Thymus (tissue), 14 donors: ENCODE measurements at places on chromosomes 11 and 22.

DNA sequence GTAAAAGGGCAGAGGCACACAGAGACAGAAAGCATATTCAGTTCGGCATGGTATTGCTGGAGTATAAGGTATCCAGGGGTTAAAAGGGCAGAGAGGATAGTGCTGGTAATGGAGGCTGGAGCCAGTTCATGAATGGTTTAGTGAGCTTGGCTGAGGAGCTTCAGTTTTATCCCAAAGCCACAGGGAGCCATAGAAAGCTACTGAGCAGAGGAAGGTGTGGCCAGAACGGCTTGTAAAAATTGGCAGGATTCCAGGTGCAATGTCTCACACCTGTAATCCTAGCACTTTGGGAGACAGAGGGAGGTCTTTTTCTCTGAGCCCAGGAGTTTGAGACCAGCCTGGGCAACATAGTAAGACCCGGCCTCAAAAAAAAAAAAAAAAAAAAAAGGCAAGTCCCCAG is 186.1 kb downstream of the MYO18B start:
- no peak for DNase-seq

DNA sequence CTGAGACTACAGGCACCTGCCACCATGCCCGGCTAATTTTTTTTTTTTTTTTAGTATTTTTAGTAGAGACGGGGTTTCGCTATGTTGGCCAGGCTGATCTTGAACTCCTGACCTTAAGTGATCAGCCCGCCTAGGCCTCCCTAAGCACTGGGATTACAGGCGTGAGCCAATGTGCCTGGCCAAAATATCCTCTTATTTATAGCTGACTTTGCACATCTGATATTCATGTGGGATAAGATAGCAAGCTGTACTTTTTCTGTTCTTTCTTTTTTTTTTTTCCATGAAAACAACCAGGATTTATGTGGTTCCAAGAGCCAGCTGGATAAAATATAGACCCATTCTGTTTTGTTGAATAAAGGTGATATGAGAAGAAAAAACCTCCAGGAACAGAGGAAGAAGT is 12.1 kb upstream of the XBP1 start:
- DNase-seq = no peak

- DNase-seq = no peak
Measured at GRCh38 chr11:47899801-47900200, 51.7 kb upstream of the NUP160 start.

DNA sequence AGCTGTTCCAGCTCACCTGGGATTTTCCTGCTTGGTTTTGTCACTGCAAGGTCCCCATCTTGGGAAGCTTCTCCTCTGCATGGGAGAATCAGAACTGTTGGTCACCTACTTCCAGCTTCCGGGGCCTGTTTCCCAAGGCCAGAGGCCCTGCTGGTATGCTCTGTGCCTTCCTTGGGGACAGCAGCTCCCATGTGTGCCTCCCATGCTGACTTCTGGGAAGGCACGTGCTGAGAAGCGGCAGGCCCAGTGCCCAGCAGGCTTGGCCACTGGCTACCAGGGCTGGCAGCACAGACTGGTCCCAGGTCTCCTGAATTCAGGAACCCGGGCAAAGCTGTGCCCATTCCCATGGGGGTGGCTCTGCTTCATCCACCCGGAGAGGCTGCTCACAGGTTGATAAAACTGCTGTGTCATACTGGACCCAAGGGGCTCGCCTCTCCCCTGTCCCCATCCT is 33.8 kb downstream of the MYEOV start:
- DNase-seq = no peak

- DNase-seq = no peak
Measured at GRCh38 chr22:47091921-47092700, 329.7 kb downstream of the TBC1D22A start.

GRCh38 chr11:35348898-35349687 is 70.3 kb downstream of the SLC1A2 start:
- DNase-seq = no peak

GRCh38 chr22:48179571-48180546 is 1417.4 kb downstream of the TBC1D22A start:
- no peak for DNase-seq

GRCh38 chr11:68325183-68325906 is 13.0 kb downstream of the LRP5 start:
- no peak for DNase-seq

DNA sequence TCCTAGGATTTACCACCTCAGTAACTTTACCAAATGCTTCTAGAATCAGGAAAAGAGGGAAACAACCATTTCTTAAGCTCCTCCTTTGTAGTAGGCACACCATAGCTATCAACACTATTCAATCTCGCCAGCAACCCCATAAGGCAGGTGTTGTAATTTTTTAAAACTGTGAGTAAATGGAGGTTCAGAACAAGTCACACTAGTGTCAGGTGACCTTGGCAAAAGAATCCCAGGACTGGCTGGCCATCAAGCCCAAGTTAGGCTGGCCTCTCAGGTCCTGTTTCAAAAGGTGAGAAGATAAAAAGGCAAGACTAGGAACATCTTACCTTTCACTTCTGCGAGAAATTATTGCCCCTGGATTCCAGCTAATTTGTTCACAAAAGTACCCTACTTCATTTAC is 713 bp downstream of the TOP3B start:
- DNase-seq = no peak

DNA sequence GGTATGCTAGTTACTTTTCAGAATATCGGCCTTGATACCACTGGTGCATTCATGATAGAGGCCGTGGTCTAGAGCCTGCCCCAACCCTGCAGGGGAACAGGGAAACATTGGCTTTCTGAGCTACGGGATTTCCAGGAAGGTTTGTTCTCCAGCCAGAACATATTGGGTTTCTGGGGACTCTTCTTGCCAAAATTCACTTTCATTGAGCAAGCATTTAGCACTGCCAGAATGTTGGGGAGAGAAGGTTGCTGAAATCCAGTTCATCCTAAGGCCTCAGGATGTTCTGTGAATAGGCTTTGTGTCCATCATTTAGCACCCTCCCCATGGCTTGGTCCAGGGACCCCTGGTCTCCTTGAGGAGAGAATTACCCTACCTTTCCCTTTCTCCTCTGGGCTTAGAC is 36.7 kb downstream of the DRG1 start:
- DNase-seq = no peak

DNA sequence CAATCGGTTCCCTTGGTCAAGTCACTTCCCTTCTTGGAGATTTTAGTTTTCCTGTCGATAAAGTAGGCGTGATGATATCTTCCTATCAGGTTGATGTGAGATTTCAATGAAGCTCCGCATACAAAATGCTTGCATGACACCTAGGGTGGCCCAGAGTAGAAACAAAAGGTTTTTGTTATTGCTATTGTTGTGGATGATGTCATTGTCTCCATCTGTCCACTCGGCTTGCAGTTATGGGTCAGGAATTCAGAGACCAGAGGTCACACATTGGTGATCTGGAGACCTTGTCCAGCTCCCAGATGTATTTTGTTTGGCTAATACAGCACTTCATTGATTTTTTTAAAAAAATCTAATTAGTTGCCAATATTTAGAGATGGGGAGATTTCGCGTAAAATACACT is 382.1 kb downstream of the MN1 start:
- no peak for DNase-seq

- peak; percentile 13 for DNase-seq
Measured at GRCh38 chr22:24875862-24876506, 70.0 kb downstream of the SGSM1 start.

DNA sequence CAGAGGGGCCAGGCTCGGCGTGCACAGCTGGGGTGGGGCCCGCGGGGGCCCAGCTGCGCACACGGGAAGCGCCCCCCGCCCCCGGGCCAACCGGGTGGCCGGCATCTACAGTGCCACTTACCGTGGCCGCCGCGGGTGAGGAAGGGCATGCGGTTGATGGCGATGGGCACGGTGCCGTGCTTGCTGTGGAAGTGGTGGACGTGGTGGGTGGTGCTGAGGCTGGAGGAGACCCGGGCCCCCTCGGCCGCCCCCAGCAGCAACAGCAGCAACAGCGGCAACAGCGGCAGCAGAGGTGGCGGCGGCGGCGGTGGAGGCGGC is 51.4 kb downstream of the SLC22A12 start:
- DNase-seq = no peak

DNA sequence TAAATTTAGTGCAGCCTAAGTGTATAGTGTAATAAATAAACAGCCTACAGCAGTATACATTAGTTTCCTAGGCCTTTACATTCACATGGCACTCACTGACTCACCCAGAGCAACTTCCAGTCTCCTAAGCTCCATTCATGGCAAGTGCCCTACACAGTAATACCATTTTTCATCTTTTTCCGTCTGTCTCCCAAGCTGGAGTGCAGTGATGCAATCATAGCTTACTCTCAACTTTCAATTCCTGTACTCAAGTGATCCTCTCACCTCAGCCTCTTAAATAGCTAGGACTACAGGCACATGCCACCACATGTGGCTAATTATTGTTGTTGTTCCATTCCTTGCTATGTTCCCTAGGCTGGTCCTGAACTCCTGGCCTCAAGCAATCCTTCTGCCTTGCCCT is 54.4 kb downstream of the FCHSD2 start:
- DNase-seq = no peak
